ENCODE measurements at places on chromosomes 2 and 18.

GRCh38 chr18:40911041-40911440 is 1044.0 kb upstream of the PIK3C3 start:
- no peak for DNase-seq

DNA sequence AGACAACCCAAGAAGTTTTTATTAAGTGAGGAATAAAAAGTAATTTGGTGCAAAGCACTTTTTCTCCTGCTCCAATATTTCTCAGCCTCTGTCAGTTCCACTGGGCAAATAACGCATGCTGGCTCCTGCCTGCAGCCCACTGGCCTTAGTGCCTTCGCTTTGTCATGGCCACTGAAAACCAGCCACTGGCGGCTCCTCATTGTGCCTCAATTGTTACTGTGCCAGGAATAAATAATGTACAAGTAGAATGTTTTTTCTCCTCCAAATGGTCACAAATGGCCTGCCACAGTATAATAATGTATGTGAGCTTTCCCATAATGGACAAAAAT is 267.1 kb downstream of the ACTR3 start:
- DNase-seq, result no peak

GRCh38 chr2:169877398-169877797 is 50.1 kb downstream of the UBR3 start:
- DNase-seq, result peak; percentile 16

DNA sequence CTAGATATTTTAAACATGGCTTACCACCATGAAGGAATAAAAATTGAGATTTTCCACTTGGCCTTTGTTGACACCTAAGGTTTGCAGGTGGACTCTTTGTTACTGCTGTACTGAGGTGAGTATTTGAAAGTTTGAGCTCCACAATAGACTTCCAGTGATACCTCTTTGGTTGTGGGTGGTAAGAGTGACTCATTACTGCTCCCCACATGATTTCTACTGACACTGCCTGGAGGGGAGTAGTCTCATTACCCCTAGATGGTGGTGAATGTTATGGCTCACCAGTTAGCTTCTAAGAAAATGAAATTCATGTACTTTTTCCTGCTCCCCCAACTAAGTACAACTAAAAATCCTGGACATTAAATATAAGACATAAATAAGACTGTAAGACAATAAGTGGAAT is 1183.1 kb upstream of the TMEFF2 start:
- DNase-seq, result no peak

- no peak for DNase-seq
Observed at GRCh38 chr2:65681503-65681902, 249.1 kb upstream of the SPRED2 start.

Data from AG10803 (cell line).